ENCODE measurements at places on chromosomes 7 and 10.

- no peak for DNase-seq
These were observed 423.9 kb downstream of the NEBL start for GRCh38 chr10:20473023-20473760.

GRCh38 chr10:36738738-36739431 is 386.5 kb upstream of the ANKRD30A start:
- DNase-seq, result no peak

DNA sequence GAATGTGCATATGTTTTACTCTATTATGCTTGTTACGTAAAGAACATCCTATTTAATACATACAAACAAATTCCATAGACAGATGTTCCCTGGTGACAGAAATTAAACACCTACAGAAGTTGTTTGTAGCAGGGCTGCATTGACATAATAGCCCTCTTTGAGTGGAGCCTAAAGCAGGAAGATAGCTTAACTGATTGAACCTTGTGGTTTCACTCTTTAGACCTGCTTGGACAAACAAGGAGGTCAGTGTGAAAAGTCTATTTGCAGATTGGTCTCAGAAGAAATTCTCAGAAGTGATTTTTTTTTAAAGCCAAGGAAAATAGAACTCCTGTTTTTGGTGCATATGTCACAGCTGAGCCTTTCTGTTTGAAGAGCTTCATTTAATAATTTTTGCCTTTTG is 121.3 kb downstream of the PPP1R9A start:
- no peak for DNase-seq

GRCh38 chr10:44949127-44949802 is 10.3 kb upstream of the RASSF4 start:
- no peak for DNase-seq

DNA sequence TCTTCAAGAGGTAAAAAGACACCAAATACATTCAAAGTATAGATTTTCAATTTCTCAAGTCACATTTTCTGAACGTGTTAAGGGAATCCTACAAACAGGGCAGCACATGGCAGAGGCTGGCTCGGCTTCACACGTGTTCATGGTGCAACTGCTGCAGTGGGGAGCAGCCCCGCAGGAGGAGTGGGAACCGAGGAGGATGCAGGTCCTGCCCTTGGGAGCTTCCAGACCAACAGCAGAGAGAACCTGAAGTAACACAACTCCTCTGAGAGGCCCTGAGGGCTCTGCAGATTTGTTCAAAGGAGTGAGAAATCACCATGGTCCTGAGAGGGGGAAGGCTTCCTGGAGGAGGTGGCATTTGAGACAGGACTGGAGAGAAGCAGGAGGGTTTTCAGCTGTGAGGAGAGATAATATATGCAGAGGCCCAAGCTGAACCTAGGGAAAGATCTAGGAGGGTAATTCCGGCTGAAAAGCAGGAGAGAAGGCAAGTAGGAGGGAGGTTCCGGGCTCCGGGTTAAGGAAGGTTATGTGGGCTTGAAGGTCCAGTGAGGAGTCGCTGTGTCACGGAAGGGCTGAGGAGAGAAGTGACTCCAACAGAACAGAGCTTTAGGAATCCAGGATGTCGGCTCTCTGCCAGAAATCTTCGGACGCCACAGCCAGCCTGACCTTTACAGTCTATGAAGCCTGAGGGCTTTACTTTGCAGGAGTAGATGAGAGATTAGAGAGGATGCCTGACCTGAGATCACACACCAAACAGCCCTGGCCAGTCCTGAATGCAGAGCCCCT is 77.5 kb downstream of the GPR26 start:
- DNase-seq, result peak; percentile 9

DNA sequence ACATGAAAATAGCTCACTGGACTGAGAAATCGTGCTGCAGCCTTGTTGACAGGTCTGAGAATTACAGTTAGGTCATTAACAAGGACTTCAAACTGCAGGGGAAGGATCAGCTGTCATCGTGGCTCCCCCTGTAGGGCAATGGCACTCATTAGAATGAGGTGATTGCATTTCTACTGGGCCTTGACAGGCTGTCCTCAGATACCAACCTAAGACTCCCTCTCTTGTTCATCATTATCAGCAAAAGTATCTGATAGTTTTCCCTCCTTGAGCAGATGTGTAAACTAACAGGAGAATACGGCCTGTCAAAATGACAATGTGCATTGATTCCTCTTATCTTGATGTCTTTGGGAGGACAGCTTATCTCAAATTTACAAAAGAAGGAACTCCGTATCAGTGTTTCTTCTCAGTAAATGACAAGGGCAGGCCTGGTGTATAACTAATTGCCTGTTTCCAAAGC is 648.5 kb upstream of the LRRN3 start:
- no peak for DNase-seq

- no peak for DNase-seq
These were observed 757.1 kb downstream of the INHBA start for GRCh38 chr7:40945788-40946187.

- no peak for DNase-seq
These were observed 8.8 kb downstream of the PODXL start for GRCh38 chr7:131547589-131547988.

DNA sequence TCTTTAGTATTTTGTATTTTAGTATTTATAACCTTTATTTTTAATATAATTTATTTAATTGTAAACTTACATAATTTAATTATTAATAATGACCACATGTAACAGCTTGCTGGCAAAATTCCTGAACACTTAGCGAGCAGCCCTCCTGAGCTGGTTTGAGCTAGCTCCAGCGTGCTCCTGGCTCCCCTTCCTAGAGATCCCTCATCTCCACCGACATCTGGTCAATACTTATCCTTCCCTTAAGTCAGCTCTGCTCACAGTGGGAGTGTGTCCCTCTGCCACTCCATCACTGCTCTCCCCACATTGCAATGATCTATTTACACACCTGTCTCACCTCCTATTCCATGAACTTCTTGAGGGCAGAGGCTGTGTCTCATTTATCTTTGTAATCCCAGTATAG is 20.6 kb upstream of the TBXAS1 start:
- DNase-seq, result no peak

- DNase-seq, result no peak
These were observed 259.6 kb downstream of the RPS24 start for GRCh38 chr10:78292982-78293865.

DNA sequence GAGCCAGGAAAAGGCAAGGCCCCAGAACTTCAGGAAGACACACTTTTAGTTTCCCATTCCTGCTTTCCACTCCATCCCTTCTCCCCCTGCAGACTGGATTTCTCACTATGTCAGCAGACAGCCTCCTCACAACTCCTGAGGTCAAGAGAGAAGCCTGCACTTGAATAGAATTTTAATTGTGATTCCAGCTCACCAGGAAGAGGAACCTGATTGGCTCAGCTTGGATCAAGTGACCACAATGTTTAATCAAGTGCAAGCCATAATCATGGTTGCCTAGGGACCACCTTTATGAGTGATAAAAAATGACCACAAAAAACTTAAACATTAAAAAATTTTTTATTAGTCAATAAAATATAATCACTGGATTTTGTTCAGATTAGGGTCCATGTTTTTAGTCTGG is 244.7 kb upstream of the RHOBTB1 start:
- DNase-seq, result no peak

DNA sequence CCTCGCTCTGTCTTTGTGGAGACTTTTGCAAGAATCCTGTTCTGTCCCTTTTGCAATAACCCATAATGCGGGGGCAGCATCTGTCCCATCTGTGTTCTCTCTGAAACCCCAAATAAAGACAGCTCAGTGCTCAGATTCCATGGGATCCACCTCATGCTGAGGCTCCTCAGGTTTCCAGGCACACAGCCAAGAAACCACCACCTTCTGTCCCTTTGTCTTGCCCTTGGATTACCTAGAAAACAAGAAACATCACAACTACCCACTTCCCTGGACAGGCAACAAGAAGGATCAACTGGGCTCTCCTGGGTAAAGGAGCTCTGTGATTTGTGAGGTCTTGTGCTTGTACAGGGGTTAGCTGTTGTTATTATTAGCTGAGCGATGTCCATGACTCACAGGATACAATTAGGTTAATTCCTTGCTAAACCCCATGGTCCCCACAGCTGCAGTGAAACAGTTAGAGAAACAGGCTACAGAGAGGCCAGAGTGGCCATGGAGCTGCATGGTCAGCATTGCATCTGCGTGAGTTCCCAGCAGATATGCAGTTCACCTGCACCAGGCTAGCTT is 50.2 kb downstream of the CXCL12 start:
- DNase-seq, result peak; percentile 33

DNA sequence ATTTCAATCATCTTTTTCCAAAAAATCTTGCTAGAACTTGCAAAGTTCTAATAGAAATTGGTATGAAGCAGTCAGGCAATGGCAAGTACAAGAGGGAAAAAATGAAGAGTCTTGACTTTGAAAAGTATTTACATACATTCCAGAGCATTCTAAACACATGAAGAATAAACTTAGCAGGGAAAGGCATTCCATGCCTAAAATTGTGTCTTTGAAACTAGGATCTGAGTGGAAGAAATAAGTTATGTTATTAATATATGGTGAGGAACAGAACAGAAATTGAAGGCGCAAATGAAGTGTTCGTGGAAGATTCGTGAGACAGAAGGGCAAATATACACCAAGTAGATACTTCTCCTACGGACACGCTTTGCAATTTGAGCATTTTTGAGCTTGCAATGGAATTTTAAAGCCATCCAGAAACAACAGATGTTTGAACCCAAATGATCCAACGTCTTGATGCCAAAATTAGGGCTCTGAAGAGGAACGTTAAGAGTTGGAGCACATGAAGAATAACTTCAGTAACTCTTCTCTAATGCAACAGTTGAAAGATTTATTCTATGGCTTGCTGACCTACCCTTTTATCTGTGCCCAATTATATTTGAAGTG is 40.6 kb upstream of the SEPTIN7 start:
- DNase-seq, result no peak

GRCh38 chr10:1086787-1087186 is 30.6 kb downstream of the WDR37 start:
- no peak for DNase-seq

DNA sequence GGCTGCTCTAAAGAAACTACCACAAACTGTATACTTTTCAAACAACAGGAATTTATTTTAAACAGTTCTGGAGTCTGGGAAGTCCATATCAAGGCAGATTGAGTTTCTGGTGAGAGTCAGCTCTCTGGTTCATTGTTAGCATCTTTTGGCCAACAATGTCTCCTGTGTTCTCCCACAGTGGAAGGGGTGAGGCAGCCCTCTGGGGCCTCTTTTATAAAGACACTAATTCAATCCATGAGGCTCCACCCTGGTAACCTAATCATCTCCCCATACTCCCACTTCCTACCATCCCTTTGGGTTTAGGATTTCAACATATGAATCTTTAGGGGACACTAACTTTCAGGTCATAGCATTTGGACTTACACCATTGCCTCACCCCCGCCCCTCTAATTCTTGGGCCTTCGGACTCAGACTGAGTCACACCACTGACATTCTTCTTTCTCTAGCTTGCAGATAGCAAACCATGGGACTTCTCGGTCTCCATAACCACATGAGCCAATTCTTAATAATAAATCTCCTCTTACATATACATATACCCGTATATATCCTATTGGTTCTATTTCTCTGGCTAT is 64.3 kb upstream of the ANTXRL start:
- DNase-seq, result no peak

GRCh38 chr7:108838198-108838597 is 268.5 kb downstream of the DNAJB9 start:
- DNase-seq, result no peak

DNA sequence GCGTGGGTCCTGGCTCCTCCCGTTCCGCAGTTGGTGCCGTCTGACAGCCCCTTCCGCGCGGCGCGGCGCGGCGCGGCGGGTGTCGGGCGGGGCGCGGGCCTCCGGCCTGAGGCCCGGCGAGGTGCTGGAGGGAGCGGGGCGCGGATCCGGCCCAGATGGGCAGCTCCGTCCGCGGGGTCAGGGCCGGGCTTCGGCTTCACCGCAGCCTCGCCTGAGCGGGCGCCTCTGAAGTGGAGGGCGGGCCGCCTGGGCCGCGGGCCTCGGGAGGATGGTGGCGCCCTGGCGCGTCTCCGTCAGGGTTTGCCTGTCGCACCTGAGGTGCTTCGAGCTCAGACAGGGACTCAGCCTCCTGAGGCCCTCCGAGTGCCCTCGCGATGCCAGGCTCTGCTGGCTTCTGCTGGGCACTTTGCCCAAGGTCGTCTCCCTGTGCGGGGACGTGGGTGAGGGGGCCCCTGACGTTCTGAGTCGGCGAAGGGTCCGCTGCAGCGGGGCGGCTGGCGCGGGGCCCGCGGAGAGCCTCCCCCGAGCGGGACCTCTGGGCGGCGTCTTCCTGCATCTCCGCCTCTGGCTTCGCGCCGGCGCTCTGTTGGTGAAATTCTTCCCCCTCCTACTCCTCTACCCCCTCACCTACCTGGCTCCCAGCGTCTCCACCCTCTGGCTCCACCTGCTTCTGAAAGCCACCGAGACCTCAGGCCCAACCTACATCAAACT is 473 bp downstream of the ADCK2 start:
- DNase-seq, result no peak

GRCh38 chr7:25073451-25073850 is 51.6 kb downstream of the CYCS start:
- DNase-seq, result peak; percentile 83

DNA sequence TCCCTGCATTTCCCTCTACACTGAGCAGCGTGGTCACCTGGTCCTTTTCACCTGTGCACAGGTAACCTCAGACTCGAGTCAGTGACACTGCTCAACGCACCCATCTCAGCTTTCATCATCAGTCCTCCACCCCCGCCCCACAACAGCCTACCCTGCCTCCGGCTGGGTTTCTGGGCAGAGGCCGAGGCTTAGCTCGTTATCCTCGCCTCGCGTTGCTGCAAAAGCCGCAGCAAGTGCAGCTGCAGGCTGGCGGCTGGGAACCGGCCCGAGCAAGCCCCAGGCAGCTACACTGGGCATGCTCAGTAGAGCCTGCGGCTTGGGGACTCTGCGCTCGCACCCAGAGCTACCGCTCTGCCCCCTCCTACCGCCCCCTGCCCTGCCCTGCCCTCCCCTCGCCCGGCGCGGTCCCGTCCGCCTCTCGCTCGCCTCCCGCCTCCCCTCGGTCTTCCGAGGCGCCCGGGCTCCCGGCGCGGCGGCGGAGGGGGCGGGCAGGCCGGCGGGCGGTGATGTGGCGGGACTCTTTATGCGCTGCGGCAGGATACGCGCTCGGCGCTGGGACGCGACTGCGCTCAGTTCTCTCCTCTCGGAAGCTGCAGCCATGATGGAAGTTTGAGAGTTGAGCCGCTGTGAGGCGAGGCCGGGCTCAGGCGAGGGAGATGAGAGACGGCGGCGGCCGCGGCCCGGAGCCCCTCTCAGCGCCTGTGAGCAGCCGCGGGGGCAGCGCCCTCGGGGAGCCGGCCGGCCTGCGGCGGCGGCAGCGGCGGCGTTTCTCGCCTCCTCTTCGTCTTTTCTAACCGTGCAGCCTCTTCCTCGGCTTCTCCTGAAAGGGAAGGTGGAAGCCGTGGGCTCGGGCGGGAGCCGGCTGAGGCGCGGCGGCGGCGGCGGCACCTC is at the start of the genes KLLN and PTEN:
TSS of gene KLLN (minus strand) at position 481 of the 891 bp plus-strand sequence. CDS start 1,046 bp downstream, outside the sequence.
TSS of gene PTEN (plus strand) at position 573 of the 891 bp plus-strand sequence. CDS start 845 bp downstream, outside the sequence.
- no peak for DNase-seq
